Left lung (tissue), 14 donors: ENCODE measurements at places on chromosomes 7 and 10. TPM values are rescaled to one million over a fixed set of nuclear protein-coding genes. Genes with fewer than 3 reads are reported as not detected.

The GBX1 gene
- total RNA-seq, result not detected

The CTAGE15 gene
- total RNA-seq, result 0.29 TPM

The FAM200A gene
- total RNA-seq, result 6.4 TPM

The PALD1 gene
- 10.1 TPM for total RNA-seq

The DNAJC12 gene
- total RNA-seq, result 3.3 TPM

The ZNF488 gene
- 0.38 TPM for total RNA-seq

The NEUROG3 gene
- not detected for total RNA-seq

The FOXP2 gene
- total RNA-seq, result 9.0 TPM

- DNase-seq, result no peak
These were observed 17.8 kb upstream of the GSAP start for GRCh38 chr7:77433901-77434300.

DNA sequence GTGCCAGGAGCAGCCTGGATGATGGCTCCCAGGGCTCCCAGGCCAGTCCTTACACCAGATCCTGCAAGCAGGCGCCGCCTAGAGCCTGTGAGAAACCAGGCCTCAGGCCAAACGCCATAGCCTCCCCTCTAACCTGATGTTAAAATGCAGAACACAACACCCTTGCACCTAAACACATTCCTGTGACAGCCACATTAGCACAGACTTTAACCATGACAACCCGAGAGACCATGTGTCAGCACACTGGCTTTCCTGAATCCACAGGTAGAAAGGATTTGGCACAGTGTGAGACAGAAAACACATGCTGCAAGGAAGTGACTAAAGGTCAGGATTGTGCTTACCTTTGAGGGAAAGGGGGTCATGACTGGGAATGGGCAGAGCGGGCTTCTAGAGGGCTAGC is 59.9 kb downstream of the SGMS1 start:
- no peak for DNase-seq

- DNase-seq, result no peak
These were observed 56.1 kb upstream of the ARID5B start for GRCh38 chr10:61845196-61845949.

- DNase-seq, result no peak
These were observed 1.1 kb upstream of the CSGALNACT2 start for GRCh38 chr10:43136995-43137716.

GRCh38 chr10:76117949-76118348 is 686.5 kb downstream of the LRMDA start:
- DNase-seq, result no peak

DNA sequence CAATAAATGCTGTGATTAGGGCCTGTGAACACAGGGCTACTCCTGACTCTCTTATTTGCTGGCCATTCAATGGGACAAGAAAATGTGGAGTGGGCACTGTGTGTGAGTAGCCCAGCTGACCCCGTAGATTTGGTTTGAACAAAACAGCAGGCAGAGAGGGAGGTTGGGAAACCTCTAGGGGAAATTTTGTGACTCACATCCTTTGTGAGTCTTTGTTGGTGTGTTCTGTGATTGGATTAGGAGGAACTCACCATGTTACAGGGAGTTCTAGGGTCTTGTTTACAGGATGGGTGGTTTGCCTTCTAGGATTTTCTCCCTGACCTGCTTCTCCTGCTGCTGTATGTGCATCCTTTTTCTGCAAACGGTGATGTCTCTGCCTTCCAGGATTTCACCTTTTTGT is 128.3 kb upstream of the MKI67 start:
- DNase-seq, result no peak

- DNase-seq, result peak; percentile 67
These were observed at the start of gene MEST for GRCh38 chr7:130491841-130492522. Gene MEST (plus strand): TSS chr7:130492085. CDS start chr7:130492314, 229 bp downstream.

GRCh38 chr7:76330673-76331072 is 28.1 kb downstream of the YWHAG start:
- no peak for DNase-seq

- DNase-seq, result no peak
These were observed 166.8 kb downstream of the SUGCT start for GRCh38 chr7:40301486-40302068.
